Stimulated activated CD4-positive, alpha-beta T cell treated with anti-CD3 and anti-CD28 coated beads, TNF-alpha, amount 100 ng/mL, for 24 hours (primary cell): ENCODE measurements at places on chromosomes 6 and 20.

- DNase-seq = no peak
These were observed 450.1 kb upstream of the MANEA start for GRCh38 chr6:95127261-95127660.

- no peak for DNase-seq
These were observed 43.9 kb upstream of the GJE1 start for GRCh38 chr6:142088858-142089216.

DNA sequence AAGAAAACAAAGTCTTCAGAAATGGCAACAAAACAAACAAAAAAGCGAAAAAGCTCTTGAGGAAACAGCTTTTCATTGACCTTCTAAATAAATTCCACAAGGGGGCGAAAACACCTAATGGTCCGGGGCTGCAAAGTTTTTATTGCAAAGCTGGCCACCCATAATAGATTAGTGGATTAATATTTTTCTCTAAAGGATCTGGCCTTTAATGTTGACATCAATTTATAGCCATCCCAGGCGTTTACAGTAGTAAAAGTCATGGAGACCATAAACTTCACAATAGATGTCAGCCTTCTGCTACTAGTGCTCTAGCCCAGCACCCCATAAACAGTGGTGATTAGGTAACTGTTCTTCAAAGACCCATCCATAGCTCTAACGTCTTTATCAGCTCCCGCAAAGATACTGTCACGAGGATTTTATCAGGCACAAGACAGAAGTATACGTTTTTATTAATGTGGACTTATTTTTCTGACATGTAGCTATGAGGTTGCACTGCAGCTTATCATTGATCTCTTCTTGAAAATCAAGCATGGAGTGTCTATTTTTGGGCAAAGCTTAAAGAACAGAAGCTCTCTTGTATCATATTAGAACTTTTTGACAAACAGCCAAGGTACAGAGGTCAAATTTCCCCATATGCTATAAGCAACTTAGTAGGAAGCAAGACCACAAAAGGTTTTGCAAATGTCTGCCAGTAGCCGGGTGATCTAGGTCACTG is 4.7 kb downstream of the CITED2 start:
- no peak for DNase-seq

- no peak for DNase-seq
These were observed 111.7 kb downstream of the TNFRSF21 start for GRCh38 chr6:47197682-47198640.

DNA sequence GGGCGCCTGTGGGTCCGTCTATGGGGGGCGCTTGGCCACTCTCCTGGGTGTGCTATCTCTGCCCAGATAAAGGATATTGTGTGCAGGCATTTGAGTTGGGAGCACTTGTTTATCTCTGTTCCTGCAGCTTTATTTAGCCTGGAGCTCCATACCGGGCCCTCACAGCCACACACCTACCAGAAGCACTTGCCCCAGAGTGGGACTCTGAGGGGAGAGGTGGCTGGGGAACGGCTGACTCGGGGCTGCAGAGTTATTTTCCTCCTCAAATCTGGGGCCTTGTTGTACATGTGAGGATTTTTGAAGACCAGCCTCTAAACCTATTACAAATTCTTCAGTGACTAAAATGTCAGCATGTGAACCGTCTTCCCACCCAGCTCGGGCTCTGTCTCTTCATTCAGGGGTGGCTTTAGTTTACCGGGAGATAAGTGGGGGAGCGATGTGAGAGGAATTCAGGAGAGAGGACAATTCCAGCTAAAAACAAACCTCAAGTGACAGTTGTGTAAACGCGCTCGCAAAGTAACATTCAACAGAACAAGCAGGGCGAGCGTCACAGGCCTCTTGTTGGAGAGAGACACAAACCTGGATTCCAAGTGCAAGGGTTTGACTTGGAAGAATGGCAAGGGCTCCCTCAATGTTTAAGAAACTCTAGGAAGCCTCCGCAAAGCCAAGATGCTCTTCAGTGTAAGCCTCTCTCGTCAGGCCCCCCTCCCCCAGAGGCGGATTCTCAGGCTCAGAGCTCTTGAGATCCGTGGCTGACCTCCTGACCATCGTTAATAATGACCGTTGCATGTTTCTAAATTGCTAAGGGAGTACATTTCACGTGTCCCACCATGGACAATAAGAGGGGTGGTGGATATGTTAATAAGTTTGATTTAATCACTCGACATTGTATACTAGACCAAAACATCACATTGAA is 548.9 kb downstream of the QKI start:
- DNase-seq = no peak

- DNase-seq = no peak
These were observed 375.5 kb downstream of the UTRN start for GRCh38 chr6:144660561-144661115.

DNA sequence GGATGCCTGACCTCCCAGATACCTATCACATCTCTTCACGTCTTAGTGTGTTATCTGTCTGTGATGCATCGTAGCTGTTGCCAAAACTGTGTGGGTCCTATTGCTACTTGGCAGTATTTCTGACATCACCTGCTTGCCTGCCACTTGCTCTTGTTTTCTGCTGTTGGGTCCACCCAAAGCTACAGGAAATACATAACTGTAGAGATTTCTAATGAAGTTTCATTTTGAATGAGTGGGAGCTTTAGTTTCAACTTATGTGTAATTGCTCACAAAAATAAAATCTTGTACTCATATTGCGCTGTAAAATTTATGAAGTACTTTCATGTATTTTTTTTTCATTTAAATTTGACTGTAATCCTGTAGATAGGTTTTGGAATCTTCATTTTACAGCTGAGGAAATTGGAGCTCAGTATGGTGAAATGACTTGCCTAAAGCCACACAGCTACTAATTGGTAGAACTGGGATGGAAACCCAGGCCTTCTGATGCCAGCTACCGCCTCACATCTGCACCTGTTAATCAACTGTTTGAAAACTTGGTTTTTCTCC is 113.6 kb upstream of the MAN1A1 start:
- no peak for DNase-seq

DNA sequence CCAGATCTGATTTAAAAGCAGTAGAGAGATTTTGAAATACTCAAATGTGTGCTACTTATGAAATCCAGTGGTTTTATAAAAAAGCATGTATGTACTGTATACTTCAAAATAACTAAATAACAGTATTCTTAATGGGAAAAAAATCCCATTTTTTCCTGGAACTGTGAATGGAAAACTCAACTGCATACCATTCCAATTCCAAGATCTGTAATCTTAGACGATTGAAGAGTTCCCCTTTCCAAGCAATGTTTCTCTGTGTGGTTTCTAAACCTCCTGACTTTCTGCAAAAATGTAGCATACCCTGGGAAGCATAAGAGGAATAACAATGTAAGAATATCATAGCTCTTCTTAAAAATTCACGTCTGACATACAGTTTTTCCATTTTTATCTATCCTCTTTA is 40.3 kb upstream of the HIVEP2 start:
- DNase-seq = no peak

DNA sequence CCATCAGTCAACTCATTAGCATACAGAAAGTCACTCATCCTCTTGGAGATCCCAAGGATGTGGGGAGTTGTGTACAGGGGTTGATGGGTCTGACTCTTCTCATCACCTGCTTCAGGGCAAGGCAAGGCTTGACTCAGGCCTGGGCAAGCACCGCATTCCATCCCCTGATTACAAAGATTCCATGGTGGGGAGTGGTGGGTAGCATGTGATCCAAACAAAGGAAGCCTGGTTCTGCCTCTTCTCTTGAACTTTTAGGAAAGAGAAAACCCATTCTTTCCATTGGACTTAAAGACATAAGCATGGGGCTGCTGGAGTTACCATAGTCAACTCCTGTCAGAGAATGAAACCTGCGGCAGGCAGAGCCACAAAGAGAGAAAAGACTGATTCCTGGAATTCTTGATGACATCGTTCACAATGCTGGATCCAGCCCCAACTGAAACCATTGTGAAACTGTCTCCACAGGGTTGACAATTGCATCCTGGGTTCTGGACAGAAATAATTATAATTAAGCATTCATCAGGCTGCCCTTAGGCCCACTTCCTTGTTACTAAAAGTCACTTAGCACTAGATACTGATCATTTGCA is 235.8 kb upstream of the KCNG1 start:
- DNase-seq = no peak

DNA sequence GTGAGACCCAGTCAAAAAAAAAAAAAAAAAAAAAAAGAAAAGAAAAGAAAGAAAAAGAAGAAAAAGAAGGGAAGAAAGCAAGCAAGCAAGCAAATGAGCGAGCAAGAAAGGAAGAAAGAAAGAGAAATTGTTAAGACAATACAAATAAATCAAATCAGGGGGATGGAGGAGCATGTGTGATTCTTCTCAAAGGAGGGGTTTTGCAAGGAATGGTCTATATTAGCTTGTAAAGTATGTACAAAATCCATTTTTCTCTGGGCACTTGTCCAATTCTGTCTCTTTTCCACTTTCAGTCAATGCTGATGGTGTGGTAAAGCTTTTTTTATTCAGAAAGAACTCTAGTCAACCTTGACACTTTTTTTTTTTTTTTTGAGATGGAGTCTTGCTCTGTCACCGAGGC is 133.7 kb upstream of the TNFAIP3 start:
- no peak for DNase-seq

GRCh38 chr20:60214901-60215815 is 256.9 kb downstream of the CDH26 start:
- DNase-seq = no peak

GRCh38 chr20:31840906-31841816 is 4.2 kb downstream of the FOXS1 start:
- DNase-seq = no peak

DNA sequence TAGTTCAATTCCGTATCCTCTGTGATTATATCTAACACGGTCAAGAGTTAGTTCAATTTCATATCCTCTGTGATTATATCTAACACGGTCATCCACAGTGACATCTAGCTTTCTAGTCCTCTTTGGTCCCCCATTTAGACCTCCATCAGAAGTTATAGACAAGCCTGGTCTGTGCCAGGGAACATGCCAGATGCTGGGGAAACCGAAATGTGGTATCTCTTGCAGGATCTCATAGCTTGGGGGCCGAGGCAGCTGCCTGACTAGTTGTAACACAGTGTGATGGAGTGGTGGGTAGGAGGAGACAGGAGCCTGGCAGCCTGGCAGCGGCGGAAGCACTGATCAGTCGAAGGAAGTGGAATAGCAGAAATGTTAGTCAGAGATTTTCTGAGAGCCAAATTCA is 13.8 kb upstream of the SMOC2 start:
- DNase-seq = no peak

DNA sequence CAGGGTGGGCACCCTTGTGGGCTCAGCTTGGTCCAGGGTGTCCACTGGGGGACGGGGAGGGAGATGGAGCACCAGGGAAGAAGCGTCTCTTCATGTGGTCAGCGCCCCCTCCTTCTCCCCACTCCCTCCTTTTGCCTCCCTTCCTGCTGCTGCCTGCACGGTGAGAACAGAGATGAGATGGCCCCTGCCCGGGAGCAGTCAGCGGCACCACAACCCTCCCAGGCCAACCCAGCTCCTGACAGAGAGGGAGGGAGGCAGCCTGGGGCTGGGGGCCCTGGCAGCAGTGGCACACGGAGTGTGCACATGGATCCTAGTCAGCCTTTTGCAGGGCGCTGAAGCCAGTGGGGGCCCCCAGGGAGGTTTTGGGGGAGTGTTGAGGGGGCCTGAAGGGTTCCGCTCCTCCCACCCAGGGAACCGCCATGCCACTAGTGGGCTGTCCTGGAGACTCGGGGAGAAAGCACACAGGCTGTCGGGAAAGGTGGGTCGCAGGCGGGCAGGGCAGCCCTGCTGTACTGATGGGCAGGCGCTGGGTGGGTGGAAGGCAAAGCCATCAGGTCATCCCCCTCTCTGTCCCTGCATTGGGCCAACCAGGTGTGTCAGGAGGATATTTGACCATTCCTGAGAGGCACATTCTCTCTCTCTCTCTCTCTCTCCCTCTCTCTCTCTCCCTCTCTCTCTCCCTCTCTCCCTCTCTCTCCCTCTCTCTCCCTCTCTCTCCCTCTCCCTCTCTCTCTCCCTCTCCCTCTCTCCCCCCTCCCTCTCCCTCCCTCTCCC is 94.3 kb upstream of the BHLHE23 start:
- DNase-seq = no peak

DNA sequence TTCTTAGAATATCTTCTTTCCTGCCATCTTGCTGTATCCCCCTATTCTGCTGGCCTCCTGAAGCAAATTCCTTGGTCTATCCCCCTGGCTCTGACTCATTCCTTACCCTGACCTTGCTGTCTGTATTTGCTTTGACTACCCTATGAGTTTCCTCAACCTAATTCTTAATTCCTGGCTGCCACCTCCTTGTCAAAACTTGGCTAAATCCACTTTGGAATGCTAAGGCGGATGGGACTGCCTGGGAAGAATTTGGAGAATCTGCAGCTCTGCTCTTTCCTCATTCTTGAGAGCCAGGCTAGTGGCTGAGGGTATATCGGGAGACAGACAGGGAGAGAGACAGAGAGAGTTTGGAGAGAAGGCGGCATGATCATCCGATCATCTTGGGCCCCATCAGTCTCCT is 24.4 kb downstream of the CAP2 start:
- no peak for DNase-seq

DNA sequence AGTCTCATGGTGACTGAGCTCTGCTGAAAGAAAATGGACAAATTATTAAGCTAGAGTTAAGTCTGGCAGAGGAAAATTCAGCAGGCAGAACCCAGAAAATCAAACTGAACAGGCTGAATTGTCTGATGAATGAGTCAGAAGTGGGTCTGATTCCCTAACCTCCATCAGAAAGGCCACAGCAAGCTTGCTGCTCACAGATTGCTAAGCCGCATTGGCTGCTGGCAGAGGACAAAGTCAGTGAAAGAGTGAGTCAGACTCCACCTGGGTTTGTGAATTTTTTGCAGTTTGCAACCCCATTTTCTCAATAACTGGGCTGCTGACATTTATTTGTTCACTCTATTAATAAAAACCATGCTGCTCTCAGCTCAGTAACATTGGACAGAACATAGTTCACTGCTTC is 191.3 kb downstream of the EPM2A start:
- no peak for DNase-seq

- no peak for DNase-seq
These were observed 15.7 kb downstream of the PAQR8 start for GRCh38 chr6:52377538-52378221.

DNA sequence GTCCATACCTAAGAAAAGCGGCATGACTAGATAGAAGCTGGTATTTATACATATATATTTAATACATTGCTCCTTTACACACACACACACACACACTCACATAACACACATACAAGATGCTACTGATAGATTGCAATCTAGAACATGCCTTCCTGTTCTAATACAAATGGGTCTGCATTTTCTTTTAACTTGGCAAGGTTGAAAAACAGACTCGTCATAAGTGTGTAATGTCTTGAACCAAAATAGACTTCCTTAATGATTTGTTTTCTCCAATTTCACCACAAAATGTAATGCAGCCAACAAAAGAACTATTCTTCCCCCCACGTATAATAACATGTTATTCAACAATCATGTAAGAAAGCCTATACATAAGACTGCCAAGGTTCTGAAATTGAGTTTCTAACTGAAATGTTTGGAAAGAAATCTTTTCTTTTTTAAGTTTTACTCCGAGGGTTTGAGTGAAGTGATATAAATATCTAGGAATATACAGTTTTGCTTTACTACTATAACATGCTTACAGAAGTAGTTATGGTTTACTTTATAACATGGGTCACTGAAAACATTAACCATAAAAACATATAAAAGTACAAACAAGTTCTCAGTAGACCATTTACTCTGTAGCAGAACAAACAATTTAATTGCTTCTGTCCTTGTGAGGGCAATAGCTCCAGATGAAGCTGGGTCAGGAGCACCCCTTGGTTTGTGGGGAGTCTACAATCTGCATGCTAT is 207.5 kb downstream of the FOXC1 start:
- DNase-seq = no peak

- DNase-seq = no peak
These were observed 8.7 kb downstream of the CHD6 start for GRCh38 chr20:41609474-41609873.
